ENCODE measurements at places on chromosomes 4 and X.

- peak; percentile 80 for DNase-seq
Measured at GRCh38 chr4:20203508-20203907, 48.2 kb upstream of the SLIT2 start.

DNA sequence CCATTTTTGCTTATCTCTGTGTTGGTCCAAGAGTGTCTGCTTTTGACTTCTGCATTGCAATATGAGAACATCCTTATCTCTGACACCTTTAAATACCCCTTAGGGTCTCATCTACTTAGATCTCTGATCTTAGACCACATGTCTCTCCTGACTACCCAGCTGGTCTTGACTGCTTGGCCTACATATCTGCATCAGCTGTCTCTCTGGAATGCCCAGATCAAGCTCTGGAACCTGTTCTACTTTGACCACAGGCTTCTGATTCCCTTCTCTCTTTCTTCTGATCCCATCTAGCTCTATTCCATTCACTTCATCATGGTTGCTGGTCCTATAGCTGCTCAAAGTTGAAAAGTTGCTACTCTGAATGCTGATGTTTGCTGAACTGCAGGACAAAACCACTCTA, 301.2 kb downstream of the MAPK10 start:
- no peak for DNase-seq

DNA sequence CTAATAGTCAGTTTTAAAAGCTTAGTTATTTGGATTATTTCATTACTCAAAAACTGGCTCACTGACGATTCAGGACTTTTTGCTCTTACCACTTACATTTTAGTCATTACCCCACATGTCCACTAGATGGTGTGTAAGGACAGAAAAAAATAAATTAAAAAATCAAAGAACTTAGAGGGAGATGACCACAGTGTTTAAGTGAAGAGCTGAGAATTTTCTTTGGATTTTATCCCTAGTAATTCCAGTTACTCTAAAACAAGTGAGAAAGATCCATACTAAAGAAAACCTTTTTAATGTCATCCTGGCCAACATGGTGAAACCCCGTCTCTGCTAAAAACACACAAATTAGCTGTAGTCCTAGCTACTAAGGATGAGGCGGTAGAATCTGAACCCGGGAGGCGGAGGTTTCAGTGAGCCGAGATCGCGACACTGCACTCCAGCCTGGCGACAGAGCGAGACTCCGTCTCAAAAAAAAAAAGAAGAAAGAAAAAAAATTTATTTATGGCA, 26.4 kb upstream of the TMPRSS11B start:
- peak; percentile 22 for DNase-seq

- no peak for DNase-seq
Measured at GRCh38 chr4:105670684-105671083, 37.8 kb downstream of the INTS12 start.

DNA sequence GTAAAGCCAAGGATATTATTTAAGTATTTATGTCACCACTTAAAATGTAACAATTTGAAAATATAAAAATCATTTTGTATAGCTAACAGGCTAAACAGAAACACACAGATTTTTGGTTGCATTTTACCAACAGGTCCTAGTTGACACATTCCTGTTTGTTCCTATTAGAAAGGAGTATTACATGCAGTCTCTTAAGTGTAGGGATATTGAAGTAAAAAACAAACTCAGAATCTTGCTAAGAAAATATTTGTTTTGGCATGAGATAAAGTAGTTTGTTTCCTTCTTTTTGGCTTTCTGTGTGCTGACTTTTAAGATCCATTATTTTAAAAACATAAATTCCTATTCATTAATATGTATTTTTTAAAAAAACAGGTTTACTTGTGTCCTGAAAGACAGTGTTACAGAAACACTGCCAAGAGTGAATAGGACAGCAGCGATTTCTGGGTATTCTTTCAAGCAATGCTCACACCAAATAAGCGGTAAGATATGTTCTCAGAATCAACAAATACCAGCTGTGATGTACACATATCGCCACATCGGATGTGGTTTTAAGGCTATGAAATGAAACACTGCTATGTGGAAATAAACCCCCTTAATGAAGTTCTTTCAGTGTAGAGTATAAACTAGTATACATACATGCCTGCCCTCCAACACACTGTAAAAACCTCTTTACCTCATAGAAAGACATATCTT, 6.9 kb downstream of the F11 start:
- no peak for DNase-seq

- DNase-seq: no peak
Measured at GRCh38 chr4:89177807-89178206, 66.5 kb downstream of the TIGD2 start.

- no peak for DNase-seq
Measured at GRCh38 chr4:59535541-59535940, 1664.6 kb upstream of the ADGRL3 start.

DNA sequence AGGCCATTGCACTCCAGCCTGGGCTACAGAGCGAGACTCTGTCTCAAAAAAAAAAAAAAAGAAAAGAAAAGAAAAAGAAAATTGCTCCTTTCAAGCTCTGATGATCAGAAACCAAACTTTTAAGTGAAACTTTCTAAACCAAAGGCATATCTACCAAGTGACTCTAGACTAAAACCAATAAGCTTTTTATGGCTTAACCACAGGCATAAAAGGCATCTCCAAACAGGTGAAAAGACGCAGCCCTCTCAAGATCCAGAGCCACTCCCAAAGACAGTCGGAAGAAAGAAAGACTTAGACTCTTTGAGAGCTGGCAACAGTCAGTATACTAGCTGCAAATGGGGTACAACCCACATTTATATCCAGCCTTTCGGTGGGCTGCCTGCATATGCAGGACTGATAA, 117.1 kb upstream of the AP1S2 start:
- DNase-seq: no peak

DNA sequence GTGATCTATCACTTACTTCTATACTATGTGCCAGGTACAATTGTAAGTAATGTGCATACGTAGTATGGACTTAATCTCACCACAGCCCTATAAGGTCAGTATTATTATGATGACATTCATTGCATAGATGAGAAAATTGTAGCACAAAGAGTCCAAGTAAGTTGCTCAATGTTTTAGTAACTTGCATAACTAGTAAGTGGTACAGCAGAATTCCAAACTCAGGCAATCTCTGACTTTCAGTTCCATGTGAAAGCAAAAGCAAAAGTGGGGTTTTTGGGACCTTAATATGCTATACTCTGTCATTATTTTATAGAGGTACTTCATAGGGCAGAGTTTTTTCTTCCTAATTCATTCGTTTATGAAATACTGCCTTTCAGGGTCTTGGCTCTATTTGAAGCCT, 188.8 kb upstream of the VEGFC start:
- DNase-seq: peak; percentile 43

GRCh38 chr4:107299646-107300045, 263.5 kb upstream of the DKK2 start:
- DNase-seq: no peak

- no peak for DNase-seq
Measured at GRCh38 chr4:177171588-177171987, 138.1 kb upstream of the NEIL3 start.

DNA sequence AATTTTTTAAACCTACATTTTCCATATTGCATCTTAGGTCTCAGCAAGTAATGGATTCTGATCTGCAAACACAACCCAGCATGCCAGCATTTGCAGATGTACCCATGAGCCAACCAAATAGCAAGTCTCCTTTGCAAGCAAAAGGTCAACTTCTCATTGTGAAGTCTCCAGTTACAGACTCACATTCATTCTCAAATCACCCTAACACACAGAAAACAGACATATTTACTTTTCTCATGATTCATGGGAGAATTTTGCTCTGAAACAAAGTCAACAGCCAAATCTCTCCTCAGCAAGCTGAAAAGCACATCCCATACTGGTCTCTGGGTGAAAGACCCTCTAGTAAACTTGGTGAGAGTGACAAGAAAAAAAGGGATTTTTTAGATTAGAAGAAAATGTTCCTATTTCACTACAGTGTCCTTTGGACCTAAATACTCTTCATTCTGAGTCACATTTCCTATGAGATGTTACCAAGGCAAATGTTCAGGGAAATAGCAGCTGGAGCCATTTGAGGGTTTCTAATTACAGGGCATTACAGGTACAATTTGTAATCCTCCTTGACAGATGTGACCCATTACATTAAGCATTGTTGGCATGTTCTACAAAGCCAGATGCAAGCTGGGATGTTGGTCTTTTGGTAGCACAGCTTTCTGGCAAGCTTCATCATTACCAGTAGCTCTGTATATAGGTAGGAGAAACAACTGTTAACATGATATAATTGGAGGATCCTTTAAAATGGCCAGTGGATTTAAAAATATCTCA, 383.3 kb downstream of the SMARCA1 start:
- DNase-seq: no peak

- DNase-seq: no peak
Measured at GRCh38 chrX:115297189-115297588, 7.7 kb downstream of the LUZP4 start.

- no peak for DNase-seq
Measured at GRCh38 chr4:122453384-122453995, 3.0 kb downstream of the IL2 start.

- DNase-seq: no peak
Measured at GRCh38 chr4:75634281-75634680, 4.0 kb upstream of the CDKL2 start.

- no peak for DNase-seq
Measured at GRCh38 chrX:44011506-44011905, 38.3 kb upstream of the NDP start.

- DNase-seq: no peak
Measured at GRCh38 chrX:135522132-135522530, 1.7 kb downstream of the INTS6L start.

DNA sequence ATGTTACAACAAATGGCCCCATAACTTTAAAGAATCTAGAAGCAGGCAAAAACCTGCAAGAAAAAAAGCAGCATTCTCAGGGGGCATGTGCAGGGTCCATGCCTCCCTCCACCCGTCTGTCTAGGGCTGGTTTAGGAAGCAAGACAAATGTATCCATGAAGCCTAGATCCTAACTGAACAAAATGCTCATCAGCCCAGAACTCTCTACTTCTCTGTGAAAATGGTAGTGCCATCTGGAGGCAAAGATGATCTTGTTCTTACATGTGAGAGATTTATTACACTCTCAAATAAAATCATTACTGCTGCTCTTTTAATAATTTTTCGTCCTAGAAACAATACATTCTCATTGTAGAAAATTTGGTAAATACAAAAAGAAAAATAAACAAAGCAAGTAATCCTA, 26.7 kb downstream of the NR3C2 start:
- no peak for DNase-seq

GRCh38 chrX:30702736-30703135, 49.5 kb downstream of the GK start:
- peak; percentile 67 for DNase-seq

GRCh38 chr4:94032754-94033153, 174.9 kb upstream of the SMARCAD1 start:
- no peak for DNase-seq

DNA sequence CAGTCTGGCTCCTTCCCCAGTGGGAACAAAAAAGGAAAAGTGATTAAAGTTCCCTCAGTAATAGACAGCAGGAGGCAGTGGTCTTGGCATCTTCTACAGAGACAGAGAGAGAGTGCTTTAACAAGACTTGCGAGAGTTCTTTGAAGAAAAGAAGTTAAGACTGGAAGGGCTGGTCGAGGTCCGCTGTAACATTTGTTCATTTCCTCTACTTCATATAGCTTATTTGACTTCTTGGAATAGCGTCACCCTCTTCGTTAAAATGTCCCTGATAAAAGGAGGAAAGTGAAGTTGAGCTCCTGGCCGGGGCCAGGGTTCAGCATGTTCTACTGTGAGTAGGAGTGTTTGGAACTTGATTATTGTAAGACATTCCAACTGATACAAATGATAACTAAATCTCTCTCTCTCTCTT, 179.8 kb downstream of the SLIT2 start:
- DNase-seq: no peak

DNA sequence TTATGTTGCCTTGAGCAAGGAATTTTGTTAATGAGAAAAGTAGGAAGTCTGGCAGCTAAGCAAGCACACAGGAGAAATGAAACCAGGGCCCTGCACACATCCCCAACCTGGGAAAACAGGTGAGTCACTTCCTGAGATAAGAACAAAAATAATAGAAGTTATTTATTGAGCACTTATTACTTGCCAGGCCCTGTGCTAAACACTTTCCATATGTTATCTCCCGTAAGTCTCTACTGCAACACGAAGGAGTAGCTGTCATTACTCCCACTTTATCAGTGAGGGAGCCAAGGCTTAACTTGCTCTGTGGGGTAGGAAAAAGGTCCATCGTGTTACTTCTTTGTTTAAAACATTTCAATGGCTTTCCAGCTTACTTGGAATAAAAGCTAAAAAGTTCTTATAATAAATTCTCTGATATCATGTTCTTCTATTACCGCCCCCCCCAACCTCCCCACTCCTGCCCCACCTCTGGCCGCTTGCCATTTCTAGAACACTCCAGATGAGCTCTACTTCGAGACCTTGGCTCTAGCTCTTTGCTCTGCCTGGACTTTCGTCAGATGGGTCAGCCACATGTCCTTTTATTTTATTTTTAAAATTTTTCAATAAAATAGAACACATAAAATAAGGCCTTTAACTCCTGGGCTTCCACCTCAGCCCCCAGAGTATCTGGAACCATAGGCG, 36.3 kb upstream of the PLAC8 start:
- DNase-seq: no peak

GRCh38 chr4:15771216-15772058, 6.7 kb upstream of the CD38 start:
- DNase-seq: no peak

DNA sequence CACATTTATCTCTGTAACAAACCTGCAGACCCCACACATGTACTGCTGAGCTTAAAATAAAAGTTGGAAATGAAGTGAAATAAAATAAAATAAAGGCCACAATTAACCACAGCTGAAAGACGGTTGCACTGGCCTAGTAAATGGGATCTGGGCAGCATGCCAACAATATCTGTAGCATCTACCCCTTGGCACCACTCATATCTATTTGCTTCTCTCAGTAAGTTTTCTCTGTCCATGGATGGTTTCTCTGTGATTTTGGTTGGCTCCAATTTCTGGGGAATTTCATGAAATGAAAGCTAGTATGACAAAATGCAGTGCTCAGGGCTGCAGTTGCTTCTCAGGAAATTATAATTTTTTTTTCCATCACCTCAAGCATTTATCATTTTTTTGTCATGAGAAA, 172.0 kb upstream of the IL15 start:
- DNase-seq: no peak

DNA sequence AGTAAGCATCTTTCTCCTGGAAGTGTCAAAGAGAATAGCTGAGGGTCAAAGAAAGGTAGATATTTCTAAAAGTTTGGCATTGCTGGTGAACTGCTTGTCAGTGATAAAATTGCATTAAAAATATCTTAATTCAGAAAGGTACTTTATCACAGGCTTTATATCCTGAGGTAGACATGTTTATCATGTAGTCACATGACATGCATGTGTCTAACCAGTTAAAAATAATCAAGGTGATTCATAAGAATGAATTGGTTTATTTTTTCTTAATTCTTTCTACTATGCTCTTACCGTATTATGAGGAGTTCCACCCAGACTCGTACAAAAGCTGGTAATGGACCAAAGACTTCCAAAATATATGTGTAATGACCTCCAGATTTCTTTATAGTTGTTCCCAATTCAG, 6.1 kb downstream of the SLC7A11 start:
- no peak for DNase-seq

- peak; percentile 50 for DNase-seq
Measured at GRCh38 chrX:103356130-103356798, at the start of gene TCEAL9. TCEAL9 (plus strand) TSS chrX:103356506; CDS start chrX:103357685, 1,179 bp downstream.
